Activated CD4-positive, alpha-beta T cell treated with anti-CD3 and anti-CD28 coated beads, Interleukin-2, amount 10 ng/mL, durations not matched to agents 24 days and 14 days (primary cell): ENCODE measurements at places on chromosomes 5 and 9. TPM values are rescaled to one million over a fixed set of nuclear protein-coding genes. Genes with fewer than 3 reads are reported as not detected.

- no peaks in the 10 kb centered on the region for H3K27me3 ChIP-seq
- no peak overlapping the region for H3K27ac ChIP-seq
- no peaks in the 10 kb centered on the region for H3K36me3 ChIP-seq
- no peak overlapping the region for H3K4me3 ChIP-seq
- DNase-seq = no peak
Measured at GRCh38 chr5:163916376-163916775, 411.0 kb downstream of the MAT2B start.

DNA sequence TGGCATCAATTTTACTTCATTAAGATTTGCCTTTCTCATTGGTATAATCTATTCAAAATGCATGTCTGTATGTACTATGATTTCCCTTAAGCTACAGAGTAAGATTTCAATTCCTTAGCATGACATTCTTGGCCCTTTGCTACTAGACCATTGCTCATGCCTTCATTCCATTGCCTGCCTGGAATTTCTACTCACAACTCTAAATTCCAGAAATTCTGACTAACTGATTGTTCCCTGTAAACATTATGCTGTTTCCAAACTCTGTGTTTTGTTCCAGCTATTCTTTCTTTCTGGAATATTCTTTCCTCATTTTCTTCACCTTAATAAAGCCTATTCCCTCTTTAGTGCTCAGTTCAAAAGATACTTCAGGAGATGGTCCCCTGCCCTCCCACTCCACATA, 568.8 kb upstream of the SEMA6A start:
- no peaks in the 10 kb centered on the region for H3K36me3 ChIP-seq
- H3K27me3 ChIP-seq = no peaks in the 10 kb centered on the region
- DNase-seq = no peak
- H3K27ac ChIP-seq = no peak overlapping the region
- H3K4me3 ChIP-seq = no peak overlapping the region

GRCh38 chr9:129810788-129811187, 7.8 kb downstream of the TOR1B start:
- no peaks in the 10 kb centered on the region for H3K27me3 ChIP-seq
- peaks cover 11% of the 10 kb centered on the region for H3K4me1 ChIP-seq
- peaks cover 75% of the 10 kb centered on the region for H3K36me3 ChIP-seq
- DNase-seq = no peak
- H3K27ac ChIP-seq = no peak overlapping the region
- H3K4me3 ChIP-seq = no peak overlapping the region

The RLN2 gene
- total RNA-seq = 0.30 and 1.5 TPM in 2 replicates

DNA sequence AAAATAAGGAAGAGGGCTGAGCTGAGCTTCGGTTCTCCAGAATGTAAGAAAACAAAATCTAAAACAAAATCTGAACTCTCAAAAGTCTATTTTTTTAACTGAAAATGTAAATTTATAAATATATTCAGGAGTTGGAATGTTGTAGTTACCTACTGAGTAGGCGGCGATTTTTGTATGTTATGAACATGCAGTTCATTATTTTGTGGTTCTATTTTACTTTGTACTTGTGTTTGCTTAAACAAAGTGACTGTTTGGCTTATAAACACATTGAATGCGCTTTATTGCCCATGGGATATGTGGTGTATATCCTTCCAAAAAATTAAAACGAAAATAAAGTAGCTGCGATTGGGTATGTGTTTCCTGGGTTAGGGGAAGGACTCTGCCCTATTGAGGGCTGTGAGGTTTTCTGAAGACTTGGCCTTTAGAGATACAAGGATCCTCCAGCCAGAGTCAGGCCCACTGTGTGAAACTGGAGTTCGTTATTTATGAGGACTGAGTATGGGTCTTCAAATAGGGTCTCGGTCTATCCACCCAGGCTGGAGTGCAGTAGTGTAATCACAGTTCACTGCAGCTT, 3.8 kb downstream of the EGR1 start:
- peaks cover 21% of the 10 kb centered on the region for H3K27me3 ChIP-seq
- H3K36me3 ChIP-seq = peaks cover 28% of the 10 kb centered on the region
- peak overlapping the region; percentile 90 for H3K4me3 ChIP-seq
- DNase-seq = no peak

DNA sequence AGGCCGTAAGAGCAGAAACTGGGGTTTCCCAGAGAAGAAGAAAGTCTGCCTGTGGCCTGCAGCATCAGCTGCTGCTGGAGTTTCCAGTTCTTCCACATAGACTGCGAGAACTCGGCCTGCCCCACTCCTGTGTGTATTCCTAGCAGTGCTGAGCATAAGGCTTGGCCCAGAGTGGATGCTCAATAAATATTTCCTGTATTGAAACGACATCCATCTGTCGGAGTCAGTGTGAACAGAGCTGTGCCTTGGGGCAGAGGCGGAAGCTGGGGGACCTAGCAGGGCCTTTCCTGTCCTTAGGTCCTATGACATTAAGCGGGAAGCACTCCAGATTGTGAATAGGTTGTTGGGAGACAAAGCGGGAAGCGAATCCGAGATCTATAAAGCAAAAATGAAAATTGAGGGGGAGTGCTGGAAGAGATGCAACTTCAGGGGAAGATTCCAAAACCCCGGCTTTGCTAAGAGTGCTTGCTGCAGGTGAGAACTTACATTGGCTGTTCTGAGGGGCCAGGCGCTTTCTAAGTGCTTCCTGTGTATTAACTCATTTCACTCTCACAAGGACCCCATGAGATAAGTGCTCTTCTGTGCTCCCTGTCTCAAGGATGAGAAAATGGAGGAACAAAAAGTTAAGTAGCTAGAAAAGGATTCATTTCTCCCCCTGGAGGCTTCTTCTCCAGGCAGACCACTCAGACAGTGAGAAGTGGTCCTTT, 76.1 kb upstream of the CXCL14 start:
- no peaks in the 10 kb centered on the region for H3K4me1 ChIP-seq
- no peaks in the 10 kb centered on the region for H3K36me3 ChIP-seq
- no peak for DNase-seq

DNA sequence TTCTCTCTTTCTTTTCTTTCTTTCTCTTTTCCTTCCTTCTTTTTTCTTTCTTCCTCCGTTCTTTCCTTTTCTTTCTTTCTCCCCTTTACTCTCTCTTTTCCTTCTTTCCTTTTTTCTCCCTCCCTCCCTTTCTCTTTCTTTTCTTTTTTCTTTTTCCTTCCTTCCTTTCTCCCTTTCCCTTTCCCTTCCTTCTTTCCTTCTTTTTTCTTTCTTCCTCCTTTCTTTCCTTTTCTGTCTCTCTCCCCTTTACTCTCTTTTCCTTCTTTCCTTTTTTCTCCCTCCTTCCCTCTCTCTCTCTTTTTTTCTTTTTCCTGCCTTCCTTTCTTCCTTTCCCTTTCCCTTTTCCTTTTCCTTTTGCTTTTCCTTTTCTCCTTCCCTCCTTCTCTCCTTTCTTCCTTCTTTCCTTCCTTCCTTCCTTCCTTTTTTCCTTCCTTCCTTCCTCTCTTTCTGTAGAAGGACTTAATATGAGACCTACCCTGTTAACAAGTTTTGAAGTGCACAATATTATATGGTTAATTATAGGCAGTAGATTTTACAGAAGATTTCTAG, 142.7 kb upstream of the CD180 start:
- H3K36me3 ChIP-seq = no peaks in the 10 kb centered on the region
- no peak for DNase-seq
- H3K27me3 ChIP-seq = peaks cover 13% of the 10 kb centered on the region
- H3K27ac ChIP-seq = no peak overlapping the region
- no peaks in the 10 kb centered on the region for H3K4me1 ChIP-seq

DNA sequence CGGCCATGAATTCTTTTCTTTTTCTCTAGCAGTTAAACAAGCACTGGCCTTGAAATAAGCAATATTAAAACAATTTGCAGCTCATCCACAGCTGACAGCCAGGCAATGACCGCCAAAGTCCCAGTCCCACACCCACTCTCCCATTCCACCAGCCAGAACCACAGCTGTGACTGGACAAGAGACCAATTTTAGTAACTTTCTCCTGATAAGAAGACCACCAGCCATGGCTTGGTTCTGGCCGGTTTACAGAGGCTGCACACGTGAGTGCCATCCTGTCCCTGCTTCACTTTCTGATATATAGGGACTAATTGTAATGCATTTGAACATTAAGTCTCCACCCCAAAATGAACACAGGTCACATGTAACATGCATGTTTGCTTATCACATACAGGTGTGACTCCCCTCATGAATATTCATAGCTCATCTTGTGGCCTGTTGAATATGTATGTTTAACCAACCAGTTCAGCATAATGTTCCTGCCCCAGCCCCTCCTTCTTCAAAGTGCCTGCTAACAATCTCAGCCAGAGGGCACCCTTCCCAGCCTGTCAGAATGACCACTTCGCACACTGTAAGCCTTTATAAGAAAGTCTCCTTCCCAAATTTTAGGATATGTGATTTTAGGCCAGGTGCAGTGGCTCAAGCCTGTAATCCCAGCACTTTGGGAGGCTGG, 23.9 kb upstream of the FANCC start:
- no peak overlapping the region for H3K27ac ChIP-seq
- H3K4me1 ChIP-seq = peaks cover 9% of the 10 kb centered on the region
- H3K4me3 ChIP-seq = no peak overlapping the region
- DNase-seq = no peak
- peaks cover 13% of the 10 kb centered on the region for H3K27me3 ChIP-seq

DNA sequence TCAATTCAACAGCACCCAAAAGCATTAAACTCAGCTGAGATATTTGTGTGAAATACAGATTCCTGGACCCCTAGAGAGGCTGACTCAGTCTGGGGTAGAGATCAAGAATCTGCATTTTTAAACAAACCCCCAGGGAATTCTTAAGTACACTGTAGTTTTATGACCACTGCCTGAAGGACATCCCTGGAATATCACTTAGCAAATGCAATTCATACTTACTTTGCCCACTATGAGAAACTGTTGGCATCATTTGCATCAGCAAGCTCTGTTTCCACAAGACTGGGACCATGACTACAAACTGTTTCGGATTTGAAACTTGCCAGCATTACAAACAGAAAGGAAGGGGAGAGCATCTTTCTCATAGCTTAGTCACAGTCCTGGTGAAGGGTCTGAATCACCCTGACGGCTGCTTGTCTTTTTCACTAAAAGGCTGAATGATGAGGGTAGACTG, 63.7 kb downstream of the MLLT3 start:
- H3K36me3 ChIP-seq = peaks cover 2% of the 10 kb centered on the region
- peak overlapping the region; percentile 77 for H3K27ac ChIP-seq
- H3K27me3 ChIP-seq = no peaks in the 10 kb centered on the region
- peaks cover 77% of the 10 kb centered on the region for H3K4me1 ChIP-seq

The HBEGF gene
- 21.9 and 22.5 TPM in 2 replicates for total RNA-seq

- no peaks in the 10 kb centered on the region for H3K4me1 ChIP-seq
- H3K4me3 ChIP-seq = no peak overlapping the region
- no peak for DNase-seq
- H3K27ac ChIP-seq = no peak overlapping the region
- H3K27me3 ChIP-seq = no peaks in the 10 kb centered on the region
Measured at GRCh38 chr9:20980832-20981455, 50.5 kb downstream of the HACD4 start.

GRCh38 chr9:114988962-114989599, 58.7 kb upstream of the TNFSF8 start:
- peak overlapping the region; percentile 65 for H3K4me3 ChIP-seq
- peaks cover 74% of the 10 kb centered on the region for H3K4me1 ChIP-seq
- H3K27me3 ChIP-seq = no peaks in the 10 kb centered on the region
- H3K36me3 ChIP-seq = peaks cover 3% of the 10 kb centered on the region
- H3K27ac ChIP-seq = peak overlapping the region; percentile 97

GRCh38 chr5:133461796-133462516, 150.4 kb downstream of the FSTL4 start:
- peaks cover 5% of the 10 kb centered on the region for H3K4me1 ChIP-seq
- no peaks in the 10 kb centered on the region for H3K27me3 ChIP-seq
- DNase-seq = no peak
- H3K4me3 ChIP-seq = no peak overlapping the region
- H3K36me3 ChIP-seq = no peaks in the 10 kb centered on the region

The ETF1 gene
- total RNA-seq = 200 and 205 TPM in 2 replicates

DNA sequence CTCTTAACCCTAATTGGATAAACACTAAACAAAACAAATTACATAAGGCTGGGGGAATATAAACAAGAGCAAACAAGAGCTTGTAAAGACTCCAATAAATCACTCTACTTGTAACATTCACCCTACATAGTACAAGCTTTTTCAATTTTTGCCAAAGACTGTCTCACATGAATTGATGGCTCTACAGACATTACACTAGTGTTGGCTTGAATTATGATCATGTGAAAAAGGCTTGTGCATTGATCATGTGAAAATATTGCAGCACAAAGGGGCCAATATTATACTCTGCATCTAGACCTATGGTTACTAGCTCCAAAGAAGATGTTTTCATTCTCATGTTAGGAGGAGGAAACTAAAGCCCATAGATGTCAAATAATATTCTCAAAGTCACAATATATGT, 212.6 kb downstream of the MCTP1 start:
- no peak overlapping the region for H3K4me3 ChIP-seq
- H3K36me3 ChIP-seq = no peaks in the 10 kb centered on the region
- no peaks in the 10 kb centered on the region for H3K27me3 ChIP-seq
- no peaks in the 10 kb centered on the region for H3K4me1 ChIP-seq

The PCDHGB6 gene
- 0.09 and 0.14 TPM in 2 replicates for total RNA-seq

The TDRD7 gene
- total RNA-seq = 5.5 and 6.3 TPM in 2 replicates

The NEK6 gene
- total RNA-seq = 26.4 and 32.5 TPM in 2 replicates

The SPAG8 gene
- 0.21 and 0.52 TPM in 2 replicates for total RNA-seq

DNA sequence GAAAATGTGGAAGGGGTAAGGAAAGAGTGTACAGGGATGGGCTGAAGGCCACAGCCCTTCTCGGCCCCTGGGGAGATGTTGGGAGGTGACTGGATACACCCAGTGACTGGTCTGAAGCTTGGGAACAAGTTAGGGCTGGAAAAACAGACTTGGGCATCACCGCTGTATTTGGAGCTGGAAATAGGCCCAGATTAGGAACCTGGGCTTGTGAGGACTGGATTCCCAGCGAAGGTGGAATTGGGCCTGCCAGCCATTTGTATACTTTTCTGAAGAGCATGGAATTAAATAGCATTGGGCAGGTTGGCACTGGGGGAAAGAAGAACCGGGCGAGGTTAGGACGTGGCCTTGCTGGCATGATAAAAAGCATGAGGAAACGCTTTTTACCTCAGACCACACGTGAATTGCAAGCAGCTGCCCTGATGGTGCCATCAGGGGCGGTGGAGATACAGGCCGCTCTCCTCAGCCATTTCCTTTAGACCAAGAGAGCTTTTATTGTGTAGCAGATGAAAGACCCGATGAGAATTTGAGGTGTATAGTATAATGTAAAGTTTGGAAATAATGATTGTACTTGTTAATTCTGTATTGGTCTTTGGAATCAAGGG, 37.8 kb downstream of the OTULIN start:
- peaks cover 71% of the 10 kb centered on the region for H3K4me1 ChIP-seq
- H3K36me3 ChIP-seq = peaks cover 71% of the 10 kb centered on the region

- no peak overlapping the region for H3K4me3 ChIP-seq
- DNase-seq = peak; percentile 72
- peaks cover 6% of the 10 kb centered on the region for H3K36me3 ChIP-seq
- no peak overlapping the region for H3K27ac ChIP-seq
- H3K27me3 ChIP-seq = no peaks in the 10 kb centered on the region
- peaks cover 12% of the 10 kb centered on the region for H3K4me1 ChIP-seq
Measured at GRCh38 chr5:151234476-151235238, 10.8 kb upstream of the CCDC69 start.

The FCN2 gene
- total RNA-seq = not detected in 2 replicates

The RNF208 gene
- 12.8 and 15.2 TPM in 2 replicates for total RNA-seq

GRCh38 chr5:132058646-132059042, 1.8 kb upstream of the IL3 start:
- H3K4me3 ChIP-seq = no peak overlapping the region
- DNase-seq = no peak
- H3K27ac ChIP-seq = no peak overlapping the region
- peaks cover 62% of the 10 kb centered on the region for H3K4me1 ChIP-seq

The POLR3G gene
- total RNA-seq = 22.2 and 25.1 TPM in 2 replicates
